ENCODE measurements at places on chromosomes 7 and 10.

DNA sequence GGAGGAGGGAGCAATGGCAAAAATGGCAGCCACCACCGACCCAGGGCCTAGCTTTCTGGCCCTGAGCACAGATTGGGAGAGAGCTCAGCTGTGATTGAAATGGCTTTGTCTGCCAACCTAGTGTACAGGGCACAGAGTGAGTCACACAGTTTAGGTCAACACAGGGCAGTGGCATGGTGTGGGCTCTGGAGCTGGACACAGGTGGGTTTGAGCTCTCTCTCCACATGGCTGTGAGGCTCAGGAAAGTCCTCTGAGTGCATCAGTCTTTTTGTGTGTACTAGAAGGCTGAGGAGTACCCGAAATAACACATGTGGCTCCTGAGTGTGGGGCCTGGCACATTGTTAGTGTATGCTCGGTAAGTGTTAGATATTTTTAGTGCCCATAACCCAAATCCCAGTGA lies 60.2 kb upstream of the LOXL4 start:
- no peak for DNase-seq

DNA sequence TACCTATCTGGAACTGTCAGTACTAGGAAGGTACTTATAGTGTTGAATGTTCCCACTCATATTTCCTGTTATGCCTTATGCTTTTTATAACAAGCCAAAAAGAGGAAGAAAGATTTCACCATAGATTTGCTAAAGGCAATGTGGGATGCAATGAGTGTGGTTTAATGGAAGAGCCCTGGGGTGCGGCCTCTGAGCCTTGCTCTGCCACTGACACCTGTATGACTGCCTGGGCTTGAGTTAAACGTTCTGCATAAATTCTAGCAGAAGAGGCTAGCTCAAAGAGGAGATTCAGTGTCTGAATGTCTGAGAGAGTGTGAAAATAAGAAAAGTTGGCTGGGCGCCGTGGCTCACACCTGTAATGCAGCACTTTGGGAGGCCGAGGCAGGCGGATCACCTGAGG lies 143.8 kb downstream of the TPST1 start:
- no peak for DNase-seq

- no peak for DNase-seq
Measured at GRCh38 chr7:113800826-113801225, 118.0 kb downstream of the PPP1R3A start.

DNA sequence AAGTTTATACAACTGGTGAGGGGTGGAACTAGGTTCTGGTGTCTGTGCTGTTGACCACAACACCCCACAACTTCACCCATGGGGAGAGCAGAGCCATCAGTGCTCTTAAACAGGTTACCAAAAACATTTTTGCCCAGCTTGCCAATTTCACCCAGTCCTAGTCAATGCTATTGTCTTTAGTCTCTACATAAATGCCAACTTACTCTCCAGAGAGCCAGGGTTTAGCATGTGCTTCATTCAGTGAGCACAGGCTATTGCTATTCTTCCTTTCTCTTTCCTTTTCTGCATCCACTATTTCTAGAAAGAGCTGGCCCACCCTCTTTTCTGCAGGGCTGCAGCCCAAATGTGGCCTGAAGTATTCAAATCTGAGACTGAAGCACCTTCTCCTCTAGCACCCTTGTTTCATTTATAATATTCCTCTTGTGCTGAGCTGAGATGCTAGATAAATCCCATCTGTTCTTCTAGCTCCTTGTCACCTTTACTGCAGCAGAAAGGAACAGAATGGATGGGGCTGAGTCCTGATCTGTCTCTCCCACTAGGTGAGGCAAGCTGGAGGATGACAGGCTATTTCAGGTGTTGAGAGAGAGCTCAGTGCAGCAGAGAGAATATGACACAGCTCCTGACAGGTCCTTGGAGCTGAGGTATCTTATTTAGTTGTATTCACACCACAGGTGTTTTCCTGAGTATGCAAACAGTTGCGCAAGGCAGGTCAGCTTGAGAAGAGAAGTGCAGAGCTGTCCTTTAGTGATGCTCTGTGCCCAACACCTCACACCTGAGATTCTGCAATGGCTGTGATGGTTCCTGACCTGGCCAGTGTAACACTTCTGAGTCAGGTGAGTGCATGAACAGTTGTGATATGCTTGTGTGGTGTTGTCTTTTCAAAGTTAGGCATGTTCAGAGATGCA lies 819.2 kb downstream of the CCSER2 start:
- no peak for DNase-seq

DNA sequence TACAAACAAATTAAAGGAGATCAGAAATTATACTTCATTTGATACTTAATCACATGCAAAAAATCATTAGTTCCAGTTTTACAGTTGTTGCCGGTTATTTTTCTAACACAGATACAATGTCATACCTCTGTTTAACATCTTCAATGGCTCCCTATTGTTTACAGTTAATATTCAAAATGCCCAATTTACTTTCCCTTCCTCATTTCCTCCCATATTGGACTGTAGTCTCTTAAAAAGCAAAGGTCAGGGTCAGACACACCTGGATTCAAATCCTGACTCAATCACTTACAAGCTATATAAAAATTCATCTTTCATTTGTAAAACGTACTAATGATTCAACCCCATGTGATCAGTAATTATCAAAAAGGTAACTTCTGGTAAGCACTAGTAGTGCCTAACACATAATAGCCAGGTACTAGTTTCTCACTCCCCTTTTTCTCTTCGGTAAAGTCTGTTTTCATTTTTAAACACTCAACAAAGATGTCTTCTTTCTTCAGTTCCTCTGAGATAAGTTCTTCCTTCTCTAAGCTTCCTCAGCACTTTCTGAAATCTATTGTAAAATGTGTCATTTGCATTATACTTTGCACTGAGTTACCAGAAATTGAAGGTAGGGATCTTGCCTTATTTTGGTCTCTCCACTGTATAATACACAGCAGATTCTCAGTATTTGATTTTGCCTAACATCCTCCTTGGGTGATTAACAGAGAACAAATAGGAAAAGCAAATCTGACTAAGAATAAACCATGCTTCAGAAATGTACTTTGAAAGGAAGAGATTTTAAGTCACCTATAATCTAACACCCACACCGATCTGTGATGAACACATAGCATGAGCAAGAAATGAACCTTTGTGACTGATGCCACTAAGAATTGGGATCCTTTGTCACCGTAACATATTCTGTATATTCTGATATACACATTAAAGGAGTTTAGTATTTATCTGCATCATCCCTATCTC lies 16.1 kb downstream of the KMT2C start:
- no peak for DNase-seq

DNA sequence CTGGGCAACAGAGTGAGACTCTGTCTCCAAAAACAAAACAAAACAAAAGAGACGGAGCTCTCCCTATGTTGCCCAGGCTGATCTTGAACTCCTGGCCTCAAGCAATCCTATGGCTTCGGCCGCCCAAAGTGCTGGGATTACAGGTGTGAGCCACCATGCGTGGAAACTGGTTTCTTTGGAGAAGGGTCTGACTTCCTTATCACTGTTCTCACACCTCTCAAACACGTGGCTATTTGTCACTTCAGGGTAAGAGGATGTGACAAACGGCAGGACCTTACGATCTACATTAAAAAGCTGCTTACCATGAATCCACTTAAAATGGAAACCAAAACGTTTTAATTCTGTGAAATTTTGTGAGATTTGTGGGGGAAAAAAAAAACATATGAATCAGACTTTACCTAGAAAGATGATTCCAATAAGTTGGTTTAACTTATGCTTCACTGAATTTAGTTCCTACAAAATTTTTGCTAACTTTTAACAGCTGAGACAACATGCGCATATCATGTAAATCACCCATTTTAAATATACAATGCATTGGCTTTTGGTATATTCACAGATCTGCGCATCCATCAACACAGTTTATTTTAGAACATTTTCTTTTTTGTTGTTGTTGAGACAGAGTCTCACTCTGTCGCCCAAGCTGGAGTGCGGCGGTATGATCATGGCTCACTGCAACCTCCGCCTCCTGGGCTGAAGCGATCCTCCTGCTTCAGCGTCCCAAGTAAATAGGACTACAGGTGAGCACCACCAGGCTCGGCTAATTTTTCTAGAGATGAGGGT lies 18.7 kb upstream of the FOXK1 start:
- no peak for DNase-seq

- DNase-seq: no peak
Measured at GRCh38 chr7:106367018-106367420, 82.2 kb upstream of the NAMPT start.

- no peak for DNase-seq
Measured at GRCh38 chr7:146772601-146773000, 656.0 kb downstream of the CNTNAP2 start.

- DNase-seq: no peak
Measured at GRCh38 chr10:85538601-85539000, 828.0 kb downstream of the GRID1 start.

GRCh38 chr7:6011541-6011940 lies 2.5 kb downstream of the AIMP2 start:
- no peak for DNase-seq

- DNase-seq: no peak
Measured at GRCh38 chr10:89554433-89554832, 19.0 kb upstream of the SLC16A12 start.

GRCh38 chr7:108406222-108406890 lies 49.9 kb downstream of the NRCAM start:
- DNase-seq: no peak

DNA sequence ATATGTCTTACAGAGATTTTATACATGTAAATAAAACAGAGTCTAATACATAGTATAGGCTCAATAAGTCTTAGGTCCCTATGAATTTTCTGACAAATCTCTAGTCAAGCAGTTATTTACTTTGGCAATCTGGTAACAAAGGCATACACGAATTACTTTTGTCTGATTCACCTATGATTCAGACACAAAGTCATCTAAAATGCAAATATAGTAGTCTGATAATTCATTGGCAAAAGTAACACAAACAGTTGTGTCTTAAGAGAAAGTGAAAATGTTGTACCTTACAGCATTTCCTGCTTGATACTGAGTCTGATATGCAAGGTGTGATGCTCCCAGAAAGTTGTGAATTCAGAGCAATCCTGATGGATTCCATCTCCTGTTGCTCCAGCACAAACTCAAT lies 209.4 kb upstream of the PRSS1 start:
- no peak for DNase-seq

- DNase-seq: no peak
Measured at GRCh38 chr7:19376538-19376937, 231.3 kb upstream of the FERD3L start.

- no peak for DNase-seq
Measured at GRCh38 chr10:63812501-63812900, 291.3 kb downstream of the REEP3 start.

DNA sequence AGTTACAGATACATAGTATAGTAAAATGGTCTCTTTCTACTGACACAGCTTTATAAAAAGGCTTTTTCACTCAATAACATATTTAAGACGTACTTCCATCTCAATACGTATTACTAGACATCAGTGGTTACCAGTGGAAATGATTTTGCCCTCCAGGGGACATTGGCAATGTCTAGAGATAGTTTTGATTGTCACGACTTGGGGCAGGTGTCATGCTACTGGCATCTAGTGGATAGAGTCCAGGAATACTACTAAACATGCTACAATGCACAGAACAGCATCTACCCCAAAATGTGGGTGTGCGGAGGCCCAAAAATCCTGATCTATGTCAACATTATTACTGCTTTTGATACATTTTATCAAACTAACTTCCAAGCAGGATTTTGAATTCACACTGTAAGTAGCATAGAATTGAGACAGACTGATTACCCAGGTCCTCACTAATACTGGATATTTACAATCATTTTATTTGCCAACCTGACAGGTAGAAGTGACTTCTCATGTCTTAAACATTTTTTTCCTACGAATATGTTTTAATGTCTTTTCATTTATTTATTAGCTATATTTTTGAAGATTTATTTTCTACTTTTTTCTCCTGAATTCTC lies 53.8 kb downstream of the HGF start:
- no peak for DNase-seq

DNA sequence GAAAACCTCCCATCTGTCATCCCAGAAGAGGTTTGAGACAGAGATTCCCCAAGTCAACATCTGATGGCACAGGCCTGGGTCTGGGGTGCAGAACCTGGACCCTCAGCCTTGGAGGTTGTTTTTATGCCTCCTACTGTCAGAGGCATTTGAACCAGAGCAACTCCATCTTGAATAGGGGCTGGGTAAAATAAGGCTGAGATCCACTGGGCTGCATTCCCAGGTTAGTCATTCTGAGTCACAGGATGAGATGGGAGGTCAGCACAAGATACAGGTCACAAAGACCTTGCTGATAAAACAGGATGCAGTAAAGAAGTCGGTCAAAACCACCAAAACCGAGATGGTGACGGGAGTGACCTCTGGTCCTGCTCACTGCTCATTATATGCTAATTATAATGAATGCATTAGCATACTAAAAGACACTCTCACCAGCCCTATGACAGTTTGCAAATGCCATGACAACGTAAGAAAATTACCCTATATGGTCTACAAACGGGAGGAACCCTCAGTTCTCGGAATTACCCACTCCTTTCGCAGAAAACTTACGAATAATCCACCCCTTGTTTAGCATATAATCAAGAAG lies 92.0 kb downstream of the ITGA8 start:
- no peak for DNase-seq

DNA sequence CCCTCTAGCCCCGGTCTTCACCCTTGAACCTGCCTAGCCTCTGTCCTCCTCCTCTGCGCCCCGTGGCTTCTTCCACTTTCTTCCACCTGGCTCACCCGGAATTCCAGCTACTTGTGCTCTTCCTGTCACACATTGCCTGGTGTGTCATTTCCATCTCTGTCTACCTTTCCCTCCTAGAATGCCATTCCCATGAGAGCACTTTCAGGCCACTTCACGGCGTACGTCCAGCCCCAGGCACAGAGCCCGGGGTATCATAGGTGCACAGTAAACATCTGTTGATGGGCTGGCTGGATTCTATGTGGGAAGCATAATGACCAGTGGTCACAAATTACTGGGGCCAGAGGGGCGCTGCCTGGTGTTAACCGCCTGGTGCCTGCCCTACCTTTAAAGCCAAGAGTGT lies 161.3 kb downstream of the CUX1 start:
- no peak for DNase-seq

GRCh38 chr7:33486633-33487032 lies 357.3 kb downstream of the BBS9 start:
- no peak for DNase-seq

DNA sequence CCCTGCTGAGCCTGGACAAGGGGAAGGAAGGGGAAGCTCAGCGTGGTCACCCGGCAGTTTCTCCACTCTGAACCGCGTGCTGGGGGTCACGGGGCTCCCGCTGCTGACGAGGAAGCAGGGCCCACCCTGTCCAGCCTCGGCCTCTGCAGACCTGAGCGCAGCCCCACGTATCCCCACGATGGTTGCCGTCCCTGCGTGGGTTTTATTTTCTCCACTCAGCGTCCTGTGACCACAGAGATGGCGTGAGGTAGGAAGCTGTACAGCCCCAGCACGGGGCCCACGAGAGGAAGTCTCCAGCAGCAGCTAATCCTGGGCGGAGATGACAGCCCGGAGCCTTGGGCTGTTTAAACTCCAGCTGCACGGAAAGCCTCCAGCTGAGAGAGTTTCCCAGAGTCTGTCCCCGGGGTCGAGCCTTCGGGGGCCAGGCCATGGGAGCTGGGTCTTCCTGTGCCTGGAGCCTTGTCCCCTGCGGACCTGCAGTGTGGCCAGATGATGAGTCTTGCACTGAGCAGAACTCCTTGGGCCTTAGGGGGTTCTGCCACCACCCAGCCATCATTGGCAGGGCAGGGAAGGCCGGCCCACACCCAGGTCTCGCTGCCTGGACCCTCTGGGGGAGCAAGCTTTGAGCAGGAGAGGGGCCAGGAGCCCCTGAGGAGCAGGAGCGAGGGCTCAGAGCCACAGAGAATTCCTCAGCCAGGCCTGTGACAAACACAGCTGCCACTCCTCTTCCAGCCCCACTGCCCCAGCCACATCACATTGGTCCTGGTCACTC lies 72.8 kb upstream of the FAM20C start:
- DNase-seq: no peak

- no peak for DNase-seq
Measured at GRCh38 chr7:127812540-127812939, 160.5 kb downstream of the SND1 start.
